ENCODE measurements at places on chromosomes 4 and X. TPM values are rescaled to one million over a fixed set of nuclear protein-coding genes. Genes with fewer than 3 reads are reported as not detected.

CYSLTR1 gene
- 0.68 TPM for total RNA-seq

SSX7 gene
- total RNA-seq: not detected

ENPEP gene
- total RNA-seq: 11.9 TPM

NAA10 gene
- 76.8 TPM for total RNA-seq

CENPVL2 gene
- total RNA-seq: 0.49 TPM

IGFBP7 gene
- 114 TPM for total RNA-seq

CXCL9 gene
- total RNA-seq: not detected

CLNK gene
- total RNA-seq: not detected

TKTL2 gene
- not detected for total RNA-seq
